Epithelial cell of umbilical artery (primary cell): ENCODE measurements at places on chromosomes 11 and 22. TPM values are rescaled to one million over a fixed set of nuclear protein-coding genes. Genes with fewer than 3 reads are reported as not detected.

The NRGN gene
- 0.32 and 0.91 TPM in 2 replicates for total RNA-seq

The EXPH5 gene
- total RNA-seq: under 0.01 and 0.32 TPM in 2 replicates

The OR8A1 gene
- total RNA-seq: not detected in 2 replicates

The DRD4 gene
- not detected in 2 replicates for total RNA-seq

The SMIM35 gene
- not detected in 2 replicates for total RNA-seq

The PHLDA2 gene
- total RNA-seq: 7.1 and 8.1 TPM in 2 replicates
